Hematopoietic multipotent progenitor cell (in vitro differentiated cells): ENCODE measurements at places on chromosomes 4 and X. TPM values are rescaled to one million over a fixed set of nuclear protein-coding genes. Genes with fewer than 3 reads are reported as not detected.

LRP2BP gene
- 0.54 TPM for total RNA-seq

PRDX4 gene
- 47.1 TPM for total RNA-seq

DACH2 gene
- not detected for total RNA-seq

RNF175 gene
- not detected for total RNA-seq

FHIP1A gene
- under 0.01 TPM for total RNA-seq

RAP2C gene
- 7.0 TPM for total RNA-seq

S100G gene
- total RNA-seq, result not detected

GRPR gene
- total RNA-seq, result 0.27 TPM

SSX1 gene
- not detected for total RNA-seq

AWAT2 gene
- not detected for total RNA-seq

RASL11B gene
- under 0.01 TPM for total RNA-seq
